IPS-NIHi11 (cell line): ENCODE measurements at places on chromosomes 12 and 14.
A peak's percentile ranks its signal among the peaks of the same experiment; 100 is the strongest.

DNA sequence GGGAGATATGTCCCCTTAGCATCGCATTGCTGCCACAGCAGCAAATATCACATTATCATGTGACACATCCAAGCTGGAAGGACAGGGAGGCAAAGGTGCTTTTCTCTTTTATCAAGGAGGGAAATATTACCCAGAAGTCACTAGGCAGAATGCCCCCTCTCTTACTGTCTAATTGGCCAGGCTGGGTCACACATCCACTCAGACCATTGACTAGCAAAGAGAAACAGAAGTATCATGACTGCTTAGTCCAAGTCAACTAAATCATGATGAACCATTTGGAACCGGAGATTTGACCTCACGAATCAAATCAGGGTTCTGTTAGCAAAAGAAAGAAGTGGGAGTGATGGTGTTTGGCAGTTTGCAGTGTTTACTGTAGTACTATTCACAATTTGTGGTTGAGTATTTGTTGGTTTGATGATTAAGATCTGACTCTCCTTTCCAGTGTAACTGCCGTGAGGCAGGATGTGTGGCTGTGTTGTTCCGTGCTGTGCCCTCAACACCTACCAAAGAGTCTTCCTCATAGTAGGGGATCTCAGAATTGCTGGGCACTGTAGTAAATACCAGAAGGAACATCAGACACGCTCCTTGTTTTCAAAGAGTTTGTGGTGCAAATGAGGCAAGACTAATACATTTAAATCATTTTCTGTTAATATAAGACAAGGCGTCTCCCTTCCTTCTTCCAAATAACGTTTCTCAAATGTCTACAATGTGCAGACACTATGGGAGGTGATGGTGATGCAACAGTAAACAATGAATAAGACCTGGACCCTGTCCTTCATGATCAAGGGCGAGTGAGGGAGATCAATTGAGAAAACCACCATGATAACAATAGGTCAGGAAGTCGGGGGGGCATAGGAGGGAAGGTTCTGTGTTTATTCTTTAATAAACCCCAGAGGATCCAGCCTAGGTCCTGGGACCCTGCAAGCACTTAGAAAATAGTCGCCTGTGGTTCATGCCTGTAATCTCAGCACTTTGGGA is 194.4 kb upstream of the CRY1 start:
- DNase-seq = no peak

DNA sequence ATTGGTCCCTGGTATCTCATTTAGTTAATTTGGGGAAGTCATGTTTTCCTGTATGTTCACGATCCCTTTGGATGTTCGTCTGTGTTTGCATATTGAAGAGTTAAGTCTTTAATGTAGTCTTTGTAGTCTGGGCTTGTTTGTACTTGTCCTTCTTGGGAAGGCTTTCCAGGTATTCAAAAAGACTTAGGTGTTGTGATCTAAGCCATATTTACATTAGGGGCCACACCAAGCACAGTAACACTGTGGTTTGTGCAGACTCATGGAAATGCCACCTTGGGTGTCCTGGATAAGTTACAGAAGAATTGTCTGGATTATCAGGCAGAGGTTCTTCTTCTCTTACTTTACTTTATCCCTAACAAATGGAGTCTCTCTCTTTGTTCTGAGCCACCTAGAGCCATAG is 380.3 kb downstream of the CCER1 start:
- no peak for DNase-seq

- no peak for DNase-seq
These were observed 1.0 kb upstream of the PTMS start for GRCh38 chr12:6765048-6765633.

GRCh38 chr14:94622653-94623421 is 10.6 kb downstream of the SERPINA3 start:
- no peak for DNase-seq

GRCh38 chr12:40784102-40784501 is 91.9 kb downstream of the CNTN1 start:
- no peak for DNase-seq

DNA sequence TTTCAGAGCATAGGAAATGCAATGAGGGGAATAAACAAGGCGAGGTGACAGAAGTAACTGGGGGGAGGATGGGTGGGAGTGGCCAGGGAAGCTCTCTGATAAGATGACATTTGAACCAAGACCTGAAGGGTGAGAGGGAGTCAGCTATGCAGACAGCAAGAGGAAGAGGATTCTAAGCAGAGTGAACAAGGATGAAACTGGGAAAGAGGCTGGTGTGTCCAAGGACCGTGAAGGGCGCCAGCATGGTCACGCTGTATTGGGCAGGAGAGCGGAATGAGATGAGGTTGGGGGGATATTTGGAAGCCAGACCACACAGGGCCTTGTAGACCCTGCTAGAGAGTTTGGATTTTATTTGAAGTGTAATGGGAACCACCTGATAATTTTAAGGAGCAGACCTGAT is 10.5 kb upstream of the PPP1R1A start:
- no peak for DNase-seq

DNA sequence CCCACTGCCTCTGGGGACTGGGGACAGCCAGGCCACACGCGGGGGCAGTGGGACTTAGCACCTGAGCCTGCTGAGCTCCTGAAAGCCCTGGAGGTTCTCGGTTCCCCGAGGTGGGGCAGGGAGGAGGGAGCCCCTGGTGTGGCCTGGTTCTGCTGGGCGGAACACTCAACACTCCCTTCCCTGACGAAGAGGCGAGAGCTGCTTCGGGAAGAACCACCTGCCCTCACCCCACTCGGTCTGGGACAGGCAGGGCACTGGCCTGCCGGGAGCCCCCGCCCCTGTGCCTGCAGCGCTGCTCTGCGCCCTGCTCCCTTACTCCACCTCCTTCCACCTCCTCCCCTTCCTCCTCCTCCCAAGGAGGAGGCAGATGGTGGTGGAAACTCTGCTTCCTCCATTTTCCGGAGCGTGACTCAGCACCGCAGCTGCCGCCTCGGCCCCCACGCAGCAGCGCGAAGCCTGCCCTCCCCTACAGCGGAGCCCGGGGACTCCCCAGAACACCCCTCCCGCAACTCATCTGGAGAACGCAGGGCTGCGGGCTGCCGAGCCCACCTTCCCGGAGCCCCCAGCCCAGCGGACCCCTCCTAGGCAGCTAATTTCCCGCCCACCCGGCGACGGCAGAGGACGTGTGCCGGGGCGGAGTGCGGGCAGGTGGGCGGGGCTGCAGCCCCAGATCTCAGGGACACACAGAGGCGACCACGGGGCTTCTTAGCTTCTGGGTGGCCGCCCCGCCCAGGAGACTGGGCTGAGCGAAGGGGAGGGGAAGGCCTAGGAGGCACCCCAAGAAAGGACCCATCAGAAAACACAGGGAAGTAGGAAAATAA is 11.7 kb upstream of the INF2 start:
- DNase-seq = peak; percentile 82

DNA sequence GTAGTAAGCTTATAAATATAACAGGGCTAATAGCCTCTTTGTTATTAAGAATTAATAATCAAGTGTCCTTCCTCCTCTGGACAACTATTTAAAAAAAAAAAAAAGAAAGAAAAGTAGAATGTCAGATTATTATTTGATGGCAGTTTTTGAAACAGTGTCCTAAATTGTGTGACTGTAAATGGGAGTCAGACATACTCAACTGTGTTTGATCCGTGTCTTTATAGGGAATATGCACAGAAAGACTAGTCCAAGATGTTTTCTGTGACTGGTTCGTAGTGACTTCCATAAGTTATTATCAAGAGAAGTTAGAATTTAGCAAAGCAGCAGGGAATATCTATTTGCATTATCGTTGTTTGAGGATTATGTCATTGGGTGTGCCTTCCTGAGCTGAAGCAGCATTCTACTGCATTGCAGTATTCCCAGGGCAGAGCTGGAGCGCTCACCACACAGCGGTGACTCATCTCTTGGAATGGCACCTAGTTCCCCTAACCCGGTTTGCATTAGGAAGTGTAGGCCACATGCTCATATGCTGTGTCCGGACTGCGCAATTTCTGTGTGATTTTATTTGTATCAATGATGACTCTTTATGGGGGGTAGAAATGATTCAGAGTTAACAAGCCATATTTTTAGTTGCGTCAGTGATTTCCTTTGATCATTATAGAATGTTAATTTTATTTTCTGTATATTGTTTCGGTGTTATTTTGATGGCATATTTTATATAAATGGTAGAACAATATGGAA is 7.9 kb downstream of the DYNC1H1 start:
- DNase-seq = peak; percentile 40

GRCh38 chr14:75184492-75184891 is 8.1 kb upstream of the TMED10 start:
- no peak for DNase-seq

DNA sequence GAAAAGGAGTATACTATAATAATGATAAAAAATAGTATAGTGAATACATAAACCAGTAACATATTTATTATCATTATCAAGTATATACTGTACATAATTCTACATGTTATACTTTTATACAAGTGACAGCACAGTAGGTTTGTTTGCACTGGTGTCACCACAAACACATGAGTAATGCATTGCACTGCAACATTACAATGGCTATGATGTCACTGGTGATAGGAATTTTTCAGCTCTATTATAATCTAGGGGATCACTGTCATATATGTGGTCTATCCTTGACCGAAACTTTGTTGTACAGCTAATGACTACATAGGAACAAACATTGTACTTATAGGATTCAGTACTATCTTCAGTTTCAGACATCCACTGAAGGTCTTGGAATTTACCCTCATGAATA is 165.8 kb upstream of the SYT1 start:
- DNase-seq = no peak

GRCh38 chr12:57898308-57898970 is 42.9 kb upstream of the ATP23 start:
- no peak for DNase-seq

DNA sequence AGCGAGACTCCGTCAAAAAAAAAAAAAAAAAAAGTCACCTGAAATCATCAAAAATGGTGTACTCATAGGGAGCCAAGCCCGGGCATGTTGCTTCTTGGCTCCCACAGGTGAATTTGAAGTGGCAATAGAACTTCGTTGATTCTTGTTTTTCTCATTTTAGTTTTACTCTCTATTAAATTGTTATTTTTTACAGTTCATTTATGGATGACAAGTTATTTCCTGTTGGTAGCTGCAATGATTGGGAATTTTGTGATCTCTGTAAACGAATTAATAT is 1.3 kb downstream of the TM7SF3 start:
- no peak for DNase-seq

- peak; percentile 38 for DNase-seq
These were observed at the start of gene SLC5A8 for GRCh38 chr12:101209319-101210302. SLC5A8 (minus strand) TSS chr12:101210238; CDS start chr12:101209848, 390 bp downstream.

- DNase-seq = no peak
These were observed 6.0 kb downstream of the MTERF2 start for GRCh38 chr12:106980944-106981343.

DNA sequence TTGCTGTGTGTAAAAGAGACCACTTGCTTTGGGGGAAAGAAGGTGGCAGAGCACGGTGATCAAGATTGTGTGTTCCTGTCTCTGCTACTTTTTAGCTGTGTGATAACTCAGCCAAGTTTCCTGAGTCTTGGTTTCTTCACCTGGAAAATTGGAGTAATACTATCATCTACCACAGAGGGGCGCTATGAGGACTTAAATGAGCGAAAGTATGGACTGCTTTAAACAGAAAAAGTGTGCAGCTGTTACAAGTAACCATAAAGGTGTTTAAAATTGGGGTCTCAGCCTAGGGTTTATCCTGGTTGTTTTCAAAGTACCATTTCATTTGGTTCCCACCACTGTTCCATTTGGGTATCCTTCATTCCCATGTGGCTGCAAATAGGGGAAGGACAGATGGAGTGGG is 65.9 kb upstream of the WSCD2 start:
- DNase-seq = peak; percentile 43

DNA sequence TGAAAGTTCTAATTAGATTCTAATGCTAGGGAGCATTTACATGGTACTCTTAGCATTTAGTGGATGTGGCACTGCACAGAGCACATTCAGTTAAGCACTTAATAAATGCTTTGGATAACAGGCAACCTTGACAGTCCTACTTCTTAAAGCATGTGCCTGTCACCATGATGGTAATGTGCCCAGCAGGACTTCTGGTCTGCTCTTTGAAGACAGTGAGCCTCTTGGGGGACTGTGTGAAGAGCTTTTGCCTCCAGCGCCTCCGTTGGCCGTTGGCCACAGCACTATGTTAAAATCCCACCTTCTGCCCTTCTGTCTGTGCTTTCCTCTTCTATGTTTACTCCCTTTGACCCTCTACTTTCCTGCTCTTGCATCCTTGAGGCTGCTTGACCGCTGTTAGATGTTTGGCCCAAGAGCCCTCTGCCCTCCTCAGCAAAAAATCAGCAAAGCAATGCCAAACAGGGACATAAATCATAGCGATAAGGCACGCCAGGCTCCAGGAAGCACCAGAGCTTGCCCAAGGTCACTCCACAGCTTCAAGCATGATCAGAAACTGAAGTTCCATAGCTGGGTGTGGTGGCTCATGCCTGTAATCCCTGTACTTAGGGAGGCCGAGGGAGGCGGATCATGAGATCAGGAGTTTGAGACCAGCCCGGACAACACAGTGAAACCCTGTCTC is 8.3 kb downstream of the CDKL1 start:
- DNase-seq = peak; percentile 55

DNA sequence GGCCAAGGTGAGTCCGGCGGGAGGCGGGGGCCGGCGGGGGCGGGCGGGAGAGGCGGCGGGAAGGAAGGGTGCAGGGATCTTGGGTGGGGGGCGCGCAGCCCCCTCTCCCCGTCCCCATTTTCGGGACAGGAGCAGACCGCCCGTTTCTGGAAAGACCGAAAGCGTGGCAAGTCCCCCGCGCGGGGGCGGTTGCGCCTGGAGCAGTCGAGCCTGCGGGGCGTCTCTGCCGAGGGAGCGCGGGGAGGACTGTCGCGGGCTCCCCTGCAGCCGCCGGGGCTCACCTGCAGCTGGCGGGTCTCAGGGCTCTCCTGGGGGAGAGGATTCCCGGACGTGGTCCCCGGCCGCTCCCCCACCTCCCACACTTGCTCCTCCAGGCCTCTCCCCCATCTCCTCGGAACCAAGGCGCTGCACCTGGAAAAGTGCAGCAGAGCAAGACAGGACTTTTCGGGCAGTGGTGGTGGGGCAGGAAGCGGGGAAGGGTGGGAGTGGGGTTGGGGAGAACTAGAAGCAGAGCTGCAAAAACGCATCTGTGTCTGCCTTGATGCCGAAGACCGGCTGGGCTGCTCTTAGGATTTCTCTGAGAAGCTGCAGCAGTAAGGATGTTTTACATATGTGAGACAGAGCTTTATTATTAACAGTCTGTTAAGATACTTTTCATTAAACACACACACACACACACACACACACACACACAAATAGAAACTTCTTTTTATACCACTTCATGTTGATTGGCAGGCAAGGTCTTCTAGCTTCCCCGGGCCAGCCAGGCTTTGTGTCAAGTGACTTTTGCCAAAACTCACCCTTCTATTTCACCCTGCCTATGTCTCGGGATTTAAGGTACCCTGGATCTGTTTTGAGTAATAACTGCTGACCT is 677 bp downstream of the C12orf75 start:
- DNase-seq = peak; percentile 40
